Activated T-cell treated with anti-CD3 and anti-CD28 coated beads, Interleukin-2, amount 50 U/mL, for 48 hours (primary cell): ENCODE measurements at places on chromosomes 3 and 15.

- DNase-seq, result no peak
Observed at GRCh38 chr3:24591661-24592555, 97.3 kb upstream of the THRB start.

GRCh38 chr3:170740726-170741591 is 129.0 kb downstream of the RPL22L1 start:
- no peak for DNase-seq

DNA sequence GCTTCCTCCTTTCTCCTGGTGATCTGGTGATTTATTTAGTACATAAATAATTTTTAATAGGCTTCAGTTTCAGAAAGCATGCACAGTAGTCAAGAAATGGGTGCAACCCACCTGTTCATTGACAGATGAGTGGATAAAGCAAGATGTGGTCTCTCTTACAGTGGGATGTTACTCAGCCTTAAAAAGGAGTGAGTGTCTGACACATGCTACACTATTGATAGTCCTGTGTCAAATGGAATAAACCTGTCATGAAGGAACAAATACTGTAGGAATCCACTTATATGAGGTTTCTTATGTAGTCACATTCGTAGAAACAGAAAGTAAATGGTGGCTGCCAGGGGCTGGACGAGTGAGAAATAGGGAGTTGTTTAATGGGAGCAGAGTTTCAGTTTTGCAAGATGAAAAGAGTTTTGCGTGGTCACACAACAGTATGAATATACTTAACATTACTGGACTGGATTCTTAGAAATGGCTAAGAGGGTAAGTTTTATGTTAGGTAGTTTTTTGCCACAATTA is 56.0 kb upstream of the PPARG start:
- no peak for DNase-seq

GRCh38 chr15:85337425-85338074 is 42.9 kb upstream of the AKAP13 start:
- DNase-seq, result no peak

- DNase-seq, result no peak
Observed at GRCh38 chr3:2354702-2355101, 256.0 kb downstream of the CNTN4 start.

DNA sequence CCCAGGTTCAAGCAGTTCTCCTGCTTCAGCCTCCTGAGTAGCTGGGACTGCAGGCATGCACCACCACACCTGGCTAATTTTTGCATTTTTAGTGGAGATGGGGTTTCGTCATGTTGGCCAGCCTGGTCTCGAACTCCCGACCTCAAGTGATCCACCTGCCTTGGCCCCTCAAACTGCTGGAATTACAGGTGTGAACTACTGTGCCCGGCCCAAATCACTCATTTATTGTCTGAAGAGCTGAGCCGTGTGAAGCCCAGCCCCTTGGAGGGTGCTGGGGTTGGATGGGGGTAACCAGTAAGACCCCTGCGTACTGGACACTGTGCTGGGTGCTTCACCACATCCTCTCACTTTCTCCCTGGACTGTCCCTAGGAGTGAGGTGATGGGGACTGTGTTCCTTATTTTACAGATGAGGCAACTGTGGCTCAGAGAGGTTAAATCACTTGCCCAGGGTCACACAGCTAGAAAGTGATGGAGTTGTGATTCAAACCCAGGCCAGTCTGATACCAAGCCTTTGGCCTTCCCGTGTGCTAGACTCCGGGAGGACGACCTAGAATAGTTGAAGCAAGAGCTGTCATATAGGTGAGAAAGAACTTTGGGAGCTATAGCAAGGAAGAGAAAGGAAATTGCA is 41.7 kb upstream of the IREB2 start:
- DNase-seq, result no peak

DNA sequence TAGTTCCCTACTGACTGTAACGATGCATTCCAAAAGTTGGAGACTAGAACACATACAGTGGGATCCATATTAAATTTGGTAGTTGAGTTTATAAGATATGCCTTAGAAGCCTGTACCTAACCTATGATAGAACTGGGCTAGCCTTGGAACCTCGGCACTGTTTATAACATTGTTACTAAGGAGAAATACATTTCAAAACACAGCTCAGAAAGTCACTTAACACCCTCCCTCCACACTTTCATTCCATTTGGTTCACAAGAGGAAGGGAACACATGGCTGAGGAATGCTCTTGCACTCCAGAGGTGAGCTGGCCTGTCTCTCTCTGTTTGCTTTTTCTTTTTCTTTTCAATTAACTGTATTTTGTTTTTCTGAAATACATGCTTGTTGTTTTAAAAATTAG is 48.7 kb upstream of the TSC22D2 start:
- no peak for DNase-seq

DNA sequence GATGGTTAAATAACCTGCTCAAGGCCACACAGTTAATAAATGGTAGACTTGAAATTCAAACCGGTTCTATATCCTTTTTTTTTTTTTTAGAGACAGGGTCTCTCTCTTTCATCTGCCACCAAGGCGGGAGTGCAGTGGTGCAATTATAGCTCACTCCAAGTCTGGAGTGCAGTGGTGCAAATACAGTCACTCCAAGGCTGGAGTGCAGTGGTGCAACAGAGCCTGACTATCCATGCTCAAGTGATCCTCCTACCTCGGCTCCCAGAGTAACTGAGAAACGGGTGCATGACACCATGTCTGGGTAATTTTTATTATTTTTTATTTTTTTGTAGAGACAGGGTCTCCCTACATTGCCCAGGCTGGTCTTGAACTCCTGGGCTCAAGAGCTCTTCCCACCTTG is 23.4 kb downstream of the DPP8 start:
- no peak for DNase-seq

GRCh38 chr3:134611516-134611915 is 39.3 kb downstream of the KY start:
- no peak for DNase-seq

DNA sequence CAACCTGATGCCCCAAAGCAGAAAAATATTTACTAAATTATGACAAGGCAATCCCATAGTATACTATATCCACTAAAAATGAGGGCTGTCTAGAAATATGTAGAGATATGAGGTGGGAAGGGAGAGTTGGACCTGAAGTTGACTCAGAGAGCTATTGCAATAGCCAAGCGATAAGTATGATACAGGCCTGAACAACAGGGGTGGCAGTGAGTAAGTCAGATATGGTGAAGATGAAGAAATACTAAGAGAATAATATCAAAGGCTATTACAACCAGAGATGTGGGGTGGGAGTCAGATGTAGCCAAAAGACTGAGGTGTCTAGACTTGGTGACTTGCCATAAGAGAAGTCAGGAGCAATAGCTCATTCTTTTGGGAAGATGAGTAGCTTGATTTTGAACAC is 9.2 kb downstream of the HSPBAP1 start:
- no peak for DNase-seq
